RPMI7951 (cell line): ENCODE measurements at places on chromosomes 3 and 15.

DNA sequence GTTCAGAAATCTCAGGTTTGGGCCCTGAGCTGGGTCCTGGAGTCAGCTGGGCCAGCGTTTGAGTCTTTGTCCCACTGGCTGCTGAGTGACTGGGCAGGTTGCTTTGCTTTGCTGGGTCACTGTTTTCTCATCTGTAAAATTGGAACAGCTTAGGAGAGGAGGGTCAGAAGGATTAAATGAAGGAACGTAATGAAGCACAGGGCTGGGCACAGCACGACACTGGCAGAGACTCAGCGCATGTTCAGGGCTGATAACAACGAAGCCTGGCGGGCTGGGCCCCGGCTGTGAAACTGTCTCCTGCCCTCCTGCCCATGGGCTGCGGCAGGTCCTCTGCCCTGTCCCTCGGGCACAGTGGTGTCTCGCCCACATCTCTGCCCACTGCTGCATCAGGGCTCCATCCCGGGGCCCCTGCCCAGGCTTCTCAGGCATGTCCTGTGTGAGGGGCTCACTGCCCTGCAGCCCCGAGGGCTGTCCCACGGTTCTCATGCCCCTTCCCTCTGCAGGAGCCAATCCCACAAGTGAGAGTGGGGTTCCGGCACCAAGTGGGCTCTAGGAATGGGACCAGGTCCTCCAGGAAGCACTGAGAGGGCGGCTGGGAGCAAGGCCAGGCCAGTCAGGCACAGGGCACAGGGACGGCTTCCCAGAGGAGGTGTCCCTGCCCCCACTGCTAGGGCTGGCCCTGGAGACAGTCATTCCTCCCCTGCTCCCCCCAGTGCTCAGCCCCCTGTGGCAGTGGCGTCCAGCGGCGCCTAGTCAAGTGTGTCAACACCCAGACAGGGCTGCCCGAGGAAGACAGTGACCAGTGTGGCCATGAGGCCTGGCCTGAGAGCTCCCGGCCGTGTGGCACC lies 88.0 kb downstream of the TBC1D2B start:
- no peak for DNase-seq

DNA sequence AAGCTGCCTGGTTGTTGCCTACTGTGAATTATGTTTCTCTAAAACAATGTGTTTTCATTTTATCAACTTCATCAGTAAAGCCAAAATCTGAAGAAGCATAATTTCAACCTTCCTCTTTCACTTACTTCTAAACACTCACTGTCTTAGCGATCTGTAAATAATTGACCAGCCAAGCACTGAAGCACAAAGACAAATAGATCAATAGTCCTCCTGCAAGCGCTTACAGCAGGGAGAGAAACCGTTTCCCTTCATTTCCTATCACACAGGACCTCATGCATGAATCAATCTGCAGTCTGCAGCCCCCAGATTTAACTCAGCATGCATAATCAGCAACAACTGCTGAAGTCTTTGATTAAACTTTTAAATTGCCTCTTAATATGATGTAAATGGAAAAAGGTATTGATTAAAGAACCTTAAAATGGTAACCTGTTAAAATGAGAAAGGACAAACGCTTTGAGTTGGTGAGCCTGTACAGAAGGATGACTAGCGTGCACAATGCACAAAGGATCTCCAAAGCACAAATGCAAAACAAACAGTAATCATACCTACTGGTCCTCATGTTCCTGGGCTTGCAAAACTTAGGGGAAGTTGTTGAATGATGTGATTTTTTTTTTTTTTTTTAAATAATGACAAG lies 370.2 kb upstream of the ZNF385D start:
- no peak for DNase-seq

DNA sequence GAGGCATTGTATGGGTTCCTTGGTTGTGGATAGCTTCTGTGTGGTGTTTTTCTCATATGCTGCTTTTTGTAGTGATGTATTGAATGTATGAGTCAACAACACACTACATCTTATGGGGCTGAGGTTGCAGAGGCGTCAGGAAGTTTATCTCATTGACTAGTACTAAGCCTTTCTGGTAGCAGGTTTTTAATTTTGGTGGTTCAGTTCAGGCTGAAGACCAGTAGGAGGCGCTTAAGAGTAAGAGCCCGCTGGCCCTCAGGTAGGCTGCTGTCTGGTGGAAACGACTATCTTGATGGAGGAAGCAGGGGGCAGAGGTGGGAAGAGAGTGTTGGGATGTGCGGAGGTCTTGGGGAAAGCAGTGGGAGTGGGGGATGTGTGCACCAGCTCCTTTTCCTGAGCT lies 62.4 kb downstream of the RTP4 start:
- no peak for DNase-seq

DNA sequence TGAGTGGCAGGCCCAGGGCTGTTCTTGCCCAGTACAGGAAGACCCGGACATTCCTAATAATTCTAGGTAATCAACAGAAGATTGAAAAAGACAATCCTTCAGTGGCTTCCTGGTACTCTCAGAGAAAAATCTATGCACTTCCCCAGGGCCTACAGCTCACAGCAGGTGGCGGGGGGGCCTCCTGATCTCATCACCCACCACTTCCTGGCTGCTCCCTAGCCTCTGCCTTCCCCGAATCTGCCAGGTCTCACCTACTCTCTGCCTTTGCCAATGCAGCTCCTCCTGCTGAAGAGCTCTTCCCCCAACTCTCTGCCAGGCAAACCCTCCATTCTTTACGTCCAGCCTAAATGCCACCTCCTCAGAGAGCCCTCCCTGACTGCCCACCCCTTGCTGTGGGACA lies 37.5 kb downstream of the EHD4 start:
- DNase-seq = peak; percentile 70

GRCh38 chr3:8767256-8767666 lies 2.2 kb downstream of the OXTR start:
- DNase-seq = no peak

DNA sequence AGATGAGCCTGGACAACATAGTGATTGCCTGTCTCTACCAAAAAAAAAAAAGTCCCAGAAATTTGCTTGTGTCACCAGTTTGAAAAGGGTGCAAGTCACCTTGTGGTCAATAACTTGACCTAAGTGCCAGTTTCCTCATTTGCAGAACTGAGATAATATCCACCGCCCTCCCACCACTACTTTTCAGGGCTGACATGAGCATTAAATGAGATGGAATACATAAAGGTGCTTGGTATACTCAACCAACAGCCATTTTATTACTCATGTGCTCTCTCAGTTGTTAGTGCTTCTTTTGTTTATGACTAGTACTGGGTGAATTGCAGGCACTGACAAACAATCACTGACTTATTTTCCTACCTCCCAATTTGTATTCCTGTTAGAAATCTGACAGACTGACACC lies 340.5 kb upstream of the SATB1 start:
- DNase-seq = no peak

- peak; percentile 34 for DNase-seq
These were observed 71.3 kb upstream of the HES1 start for GRCh38 chr3:194064380-194065332.

GRCh38 chr15:66937588-66937987 lies 127.8 kb upstream of the SMAD3 start:
- DNase-seq = no peak

GRCh38 chr15:58771621-58772250 lies 634 bp downstream of the MINDY2 start:
- DNase-seq = peak; percentile 32

- DNase-seq = peak; percentile 95
These were observed 417.6 kb upstream of the CDIN1 start for GRCh38 chr15:36161771-36162212.

- DNase-seq = no peak
These were observed 9.4 kb upstream of the BUB1B start for GRCh38 chr15:40151499-40151898.

DNA sequence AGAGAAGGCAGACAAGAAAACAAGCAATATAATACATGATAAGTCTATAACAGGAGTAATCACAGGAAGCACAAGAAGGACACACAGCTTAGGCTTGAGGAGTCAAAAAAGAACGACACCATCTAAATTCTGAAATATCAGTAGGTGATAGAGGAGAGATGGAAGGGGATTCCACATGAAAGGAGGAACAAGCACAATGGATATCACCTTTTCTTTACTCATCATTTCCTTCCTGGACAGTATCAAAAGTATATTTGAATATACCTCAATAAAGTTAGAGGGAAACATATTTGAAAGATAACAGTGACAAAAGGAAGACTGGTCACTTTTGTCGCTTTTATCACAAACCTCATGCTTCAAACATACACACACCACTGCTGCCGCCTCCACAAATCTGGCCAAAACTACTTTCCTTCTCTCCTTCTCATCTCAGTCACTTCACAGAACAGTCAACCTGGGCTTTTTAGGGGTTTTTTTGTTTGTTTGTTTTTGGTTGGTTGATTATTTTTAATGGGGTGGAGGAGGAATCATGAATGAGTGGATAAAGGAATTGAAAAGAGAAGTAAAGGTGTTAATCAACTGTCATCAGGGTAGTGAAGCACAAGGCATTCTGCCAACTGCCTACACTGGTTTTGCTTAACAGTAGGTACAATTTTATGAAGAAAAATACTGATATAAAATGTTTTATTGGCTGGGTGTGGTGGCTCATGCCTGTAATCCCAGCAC lies 18.5 kb downstream of the DENND4A start:
- no peak for DNase-seq
